GOT3 (cell line): ENCODE measurements at places on chromosomes 4 and X.

DNA sequence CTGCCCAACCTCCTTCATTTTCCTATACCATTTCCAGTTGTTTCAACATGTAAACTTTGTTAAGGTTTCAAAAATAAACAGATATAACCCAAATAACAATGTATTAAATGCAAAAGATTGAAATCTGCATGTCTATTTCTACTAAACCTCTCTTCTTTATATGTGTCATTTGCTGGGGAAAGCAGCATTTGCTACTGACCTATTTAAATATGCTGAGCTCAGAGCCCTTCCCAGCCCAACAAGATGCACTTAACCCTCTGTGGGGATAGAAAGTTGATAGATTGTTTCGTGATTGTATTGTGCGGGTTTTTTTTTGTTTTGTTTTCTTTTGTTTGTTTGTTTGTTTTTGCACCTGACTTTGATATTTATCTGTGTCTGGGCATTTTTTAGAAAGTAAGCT lies 139.5 kb downstream of the UCHL1 start:
- no peak for DNase-seq

GRCh38 chrX:132742246-132742645 lies 216.2 kb downstream of the HS6ST2 start:
- no peak for DNase-seq

DNA sequence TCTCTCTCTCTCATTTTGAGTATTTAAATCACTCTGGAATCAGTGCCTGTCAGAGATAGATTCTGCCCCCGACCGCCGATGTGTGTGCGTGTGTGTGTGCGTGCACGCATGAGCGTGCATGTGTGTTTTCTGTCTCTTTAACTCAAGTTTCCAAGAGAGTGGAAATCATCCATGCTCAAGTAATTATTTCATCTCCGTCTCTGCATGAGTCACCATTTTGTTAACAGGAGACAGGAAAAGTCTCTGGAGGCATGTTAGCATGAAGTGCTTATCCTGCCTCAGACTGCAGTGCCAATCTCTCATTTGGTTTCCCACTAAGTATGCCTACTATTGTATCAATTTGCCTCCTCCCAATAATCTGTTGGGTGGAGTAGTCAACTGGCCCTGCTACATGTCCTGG lies 182.9 kb upstream of the NHS start:
- no peak for DNase-seq

DNA sequence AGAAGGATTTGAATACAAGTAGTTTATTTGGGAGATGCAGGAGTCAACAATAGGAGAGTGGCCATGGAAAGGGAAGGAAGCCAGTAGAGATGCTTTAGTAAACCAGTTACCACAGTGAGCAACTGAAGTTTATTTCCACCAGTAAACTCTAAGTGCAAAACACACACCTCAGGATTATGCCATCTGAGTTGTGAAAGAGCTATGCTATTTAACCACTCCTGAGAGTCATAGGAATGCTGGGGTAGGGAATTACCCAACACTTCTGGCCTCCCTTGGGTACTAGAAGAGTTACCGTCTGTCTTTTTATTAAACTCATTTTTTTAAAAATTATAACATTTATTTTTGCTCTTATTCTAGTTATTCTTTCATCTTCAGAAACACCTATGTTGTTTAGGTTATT lies 834.6 kb upstream of the AMOT start:
- DNase-seq: no peak

DNA sequence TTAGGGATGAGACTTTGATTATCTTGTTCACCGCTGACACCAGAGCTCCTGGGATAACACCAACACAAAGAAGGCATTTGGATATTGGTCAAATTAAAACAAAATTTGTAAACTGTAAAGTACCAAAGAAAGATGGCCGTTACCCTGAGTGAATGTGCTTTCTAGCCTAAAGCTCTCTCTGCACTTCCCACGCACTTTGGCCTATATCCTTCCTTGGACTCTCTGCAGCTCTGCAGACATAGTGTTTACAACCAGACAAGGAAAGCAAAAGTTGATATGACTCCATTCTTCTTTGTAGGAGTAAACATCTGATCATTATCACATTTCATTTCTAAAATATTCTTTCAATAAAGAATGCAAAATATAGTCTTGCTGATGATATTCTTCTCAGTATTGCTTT lies 44.8 kb upstream of the PITX2 start:
- DNase-seq: no peak

- DNase-seq: no peak
Measured at GRCh38 chrX:16187024-16187760, 19.9 kb downstream of the MAGEB17 start.

DNA sequence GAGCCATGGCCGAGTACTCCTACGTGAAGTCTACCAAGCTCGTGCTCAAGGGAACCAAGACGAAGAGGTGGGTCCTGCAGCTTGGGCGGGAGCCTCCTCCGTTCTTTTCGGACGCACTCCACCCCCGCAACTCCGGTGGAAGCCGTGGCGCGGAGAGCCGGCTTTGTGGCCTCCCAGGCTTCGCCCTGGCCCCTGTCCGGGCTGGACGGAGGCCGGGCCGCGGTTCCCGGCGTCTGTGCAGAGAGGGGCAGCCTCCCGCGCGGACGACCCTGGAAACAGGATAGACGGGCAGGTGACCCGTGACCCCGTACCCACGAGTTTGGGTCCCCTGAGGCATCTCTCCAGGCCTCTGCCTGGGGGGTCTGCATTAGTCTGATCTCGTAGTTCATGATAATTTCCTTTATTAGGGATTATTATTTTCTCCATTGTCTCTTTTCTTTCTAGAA lies 356 bp downstream of the FRG1 start:
- DNase-seq: no peak
